Fibroblast of pulmonary artery (primary cell): ENCODE measurements at places on chromosomes 2 and 18.

GRCh38 chr18:35091841-35092240, 50.6 kb downstream of the MAPRE2 start:
- DNase-seq: peak; percentile 51

DNA sequence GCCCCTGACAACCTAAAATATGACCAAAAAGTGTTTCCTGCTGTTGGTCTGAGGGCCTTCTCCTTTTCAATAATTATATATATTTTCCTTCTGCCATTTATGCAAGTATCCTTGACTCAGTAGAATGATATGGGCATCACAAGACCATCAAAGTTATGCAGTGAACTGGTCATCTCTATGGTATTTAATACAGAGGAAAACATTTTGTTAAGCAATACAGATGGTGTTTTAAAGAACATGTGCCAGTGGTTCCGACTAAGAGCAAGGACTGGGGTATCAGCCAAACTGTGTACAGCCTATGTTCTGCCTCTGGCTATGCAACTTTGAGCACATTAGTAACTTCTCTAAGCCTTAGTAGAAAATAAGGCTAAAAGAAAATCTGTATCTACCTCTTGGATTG, 179.0 kb downstream of the TRABD2A start:
- DNase-seq: peak; percentile 53

DNA sequence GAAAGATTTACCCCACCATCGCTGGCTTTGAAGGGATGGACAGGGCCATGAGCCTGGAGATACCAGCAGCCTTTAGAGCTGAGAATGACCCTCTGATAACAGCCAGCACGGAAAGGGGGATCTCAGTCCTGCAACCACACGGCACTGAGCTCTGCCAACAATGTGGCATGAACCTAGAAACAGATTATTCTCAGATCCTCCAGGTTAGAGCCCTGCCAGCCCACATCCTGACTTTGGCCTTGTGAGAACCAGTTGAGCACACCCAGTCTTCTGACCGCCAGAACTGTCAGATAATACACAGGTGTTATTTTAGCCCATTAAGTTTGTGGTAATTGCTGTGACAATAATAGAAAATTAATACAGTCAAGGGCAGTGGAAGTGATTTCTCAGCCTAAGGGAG, 9.4 kb upstream of the GNLY start:
- DNase-seq: no peak

DNA sequence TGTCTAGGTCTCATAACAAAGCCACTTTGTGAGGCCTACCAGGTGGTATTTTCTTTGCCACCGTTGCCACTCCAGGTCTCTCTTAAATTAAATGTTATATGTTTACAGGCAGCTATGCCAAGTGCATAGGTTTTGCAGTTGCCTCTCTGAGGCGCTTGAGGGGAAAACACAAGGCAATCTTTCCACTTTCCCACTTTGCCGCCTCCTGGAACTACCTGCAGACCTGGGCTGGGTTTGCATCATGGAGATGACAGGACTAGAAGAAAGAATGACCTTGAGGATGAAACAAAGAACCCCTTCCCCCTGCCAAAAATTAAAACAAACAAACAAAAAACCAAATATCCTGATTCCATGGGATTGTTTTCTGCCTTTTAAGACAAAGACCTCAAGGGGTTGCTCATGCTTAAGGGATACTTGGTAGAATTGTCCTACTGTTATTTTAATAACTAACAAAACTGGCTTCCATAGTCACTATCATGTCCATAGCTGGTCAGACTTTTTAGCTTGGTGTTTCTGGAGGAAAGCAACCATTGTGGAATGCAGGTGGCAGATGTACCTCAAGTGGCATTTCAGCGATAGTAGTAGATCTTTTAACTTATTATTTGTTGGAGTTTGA, 159.9 kb downstream of the PRPF40A start:
- DNase-seq: no peak

DNA sequence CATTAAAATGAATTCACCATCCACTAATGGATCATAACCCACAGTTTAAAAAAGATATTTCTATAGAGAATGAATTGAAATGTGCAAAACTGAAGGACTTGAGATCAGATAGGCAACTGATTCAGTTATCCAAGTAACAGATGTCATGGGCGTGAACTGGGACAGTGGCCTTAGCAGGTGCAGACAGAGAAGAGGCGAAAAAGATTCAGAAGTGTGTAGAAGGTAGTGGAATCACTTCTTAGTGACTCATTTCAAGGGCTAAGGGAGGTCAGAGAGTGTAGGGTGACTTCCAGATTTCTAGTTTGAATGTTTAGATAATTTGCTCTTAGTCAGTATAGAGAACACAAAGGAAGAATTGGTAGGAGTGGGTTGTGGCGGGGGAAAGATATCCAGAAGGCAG, 79.7 kb downstream of the EHBP1 start:
- no peak for DNase-seq

DNA sequence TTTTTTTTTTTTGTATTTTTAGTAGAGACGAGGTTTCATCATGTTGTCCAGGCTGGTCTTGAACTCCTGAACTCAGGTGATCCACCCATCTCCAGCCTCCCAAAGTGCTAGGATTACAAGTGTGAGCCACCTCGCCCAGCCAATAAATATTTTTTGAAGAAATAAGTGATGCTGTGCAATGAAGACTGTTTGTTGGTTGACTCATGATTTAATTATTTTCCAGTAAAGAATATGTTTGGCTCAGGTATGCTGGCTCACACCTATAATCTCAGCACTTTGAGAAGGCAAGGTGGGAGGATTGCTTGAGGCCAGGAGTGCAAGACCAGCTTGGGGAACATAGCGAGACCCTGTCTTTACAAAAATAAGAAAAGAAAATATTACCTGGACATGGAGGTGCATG, 41.8 kb upstream of the LPIN2 start:
- no peak for DNase-seq

GRCh38 chr2:214730248-214730647, 79.2 kb downstream of the BARD1 start:
- DNase-seq: peak; percentile 66

DNA sequence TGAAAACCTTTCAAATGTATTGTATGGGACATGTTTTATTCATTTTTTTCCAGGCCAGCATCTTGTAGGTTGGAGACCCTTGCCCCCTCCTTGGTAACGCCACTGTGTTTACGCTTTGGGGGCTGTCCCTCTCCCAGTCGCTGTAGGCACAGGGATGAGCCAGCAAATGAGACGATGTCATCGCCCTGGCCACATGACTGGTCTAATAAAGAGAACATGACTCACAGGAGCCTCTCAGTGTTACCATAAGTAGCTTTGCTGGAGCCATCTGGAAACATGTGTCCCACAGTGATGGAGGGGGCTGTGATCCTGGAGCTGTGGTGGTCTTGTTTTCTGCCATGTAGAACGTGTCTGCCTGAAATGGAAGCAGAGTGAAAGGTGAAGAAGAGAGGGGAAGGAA, 78.9 kb downstream of the CD8B2 start:
- no peak for DNase-seq

DNA sequence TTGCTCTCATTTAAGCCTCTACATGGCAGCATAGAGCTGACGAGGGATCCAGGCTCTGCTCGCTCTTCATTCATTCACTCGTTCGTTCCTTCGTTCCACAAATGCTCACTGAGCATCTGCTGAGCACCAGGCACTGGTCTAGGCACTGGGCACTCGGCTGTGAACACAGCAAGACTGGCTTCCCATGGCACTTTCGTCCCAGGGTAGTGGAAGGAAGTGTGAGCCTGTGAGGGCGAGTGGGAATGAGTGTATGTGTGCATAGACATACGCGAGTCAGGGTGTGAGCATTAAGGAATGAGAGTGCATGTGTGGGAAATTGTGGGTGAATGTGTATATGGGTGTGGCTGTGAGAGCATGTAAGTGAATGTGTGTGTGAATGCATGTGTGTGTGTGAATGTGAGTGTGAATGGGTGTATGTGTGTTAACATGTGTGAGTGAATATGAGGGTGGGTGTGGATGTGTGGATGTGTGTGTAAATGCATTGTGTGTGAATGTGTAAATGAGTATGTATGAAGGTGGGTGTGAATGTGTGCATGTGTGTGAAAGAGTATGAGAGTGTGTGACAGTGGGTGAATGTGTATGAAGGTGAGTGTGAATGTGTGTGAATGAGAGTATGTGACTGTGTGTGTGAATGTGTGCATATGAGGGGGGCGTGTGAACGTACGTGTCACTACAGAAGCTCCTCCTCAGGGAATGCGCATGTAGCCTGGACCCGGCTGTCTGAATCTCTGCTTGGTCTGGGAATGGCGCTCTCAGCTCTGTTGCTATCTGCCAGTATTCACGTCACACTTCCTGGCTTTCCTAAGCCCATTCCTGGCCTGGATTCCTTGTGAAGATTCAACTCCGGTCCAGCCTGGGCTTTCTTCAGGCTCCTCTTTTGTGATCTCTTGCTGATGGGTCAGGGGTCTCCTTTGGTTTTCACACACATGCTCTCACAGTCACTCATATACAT, 28.8 kb downstream of the SNORC start:
- DNase-seq: peak; percentile 97

- DNase-seq: peak; percentile 57
Measured at GRCh38 chr2:71880846-71881610, 266.6 kb downstream of the CYP26B1 start.

- no peak for DNase-seq
Measured at GRCh38 chr18:47873625-47874024, 56.8 kb downstream of the SMAD2 start.

- peak; percentile 6 for DNase-seq
Measured at GRCh38 chr2:125516496-125517109, 1139.4 kb upstream of the GYPC start.

GRCh38 chr2:53235836-53236582, 531.6 kb upstream of the CHAC2 start:
- no peak for DNase-seq

GRCh38 chr2:164746713-164747112, 94.9 kb downstream of the COBLL1 start:
- no peak for DNase-seq

DNA sequence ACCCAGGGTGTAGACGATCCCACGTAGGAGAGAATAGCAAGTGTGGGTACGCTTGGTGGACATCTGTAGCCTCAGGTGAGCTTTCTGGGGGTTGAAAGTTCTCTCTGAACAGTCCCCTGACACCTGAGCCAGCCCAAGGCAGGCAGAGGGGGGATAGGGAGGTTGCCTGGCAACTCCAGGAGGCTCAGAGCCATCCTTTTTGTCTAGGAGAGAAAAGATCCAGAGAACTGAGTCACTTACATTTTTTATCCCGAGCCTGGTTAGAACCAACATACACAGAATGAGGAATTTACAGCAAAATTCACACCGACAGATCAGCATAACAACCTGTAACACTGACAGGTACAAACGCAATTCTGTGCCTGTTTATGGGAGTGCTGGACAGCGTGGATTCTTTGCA, 113.2 kb downstream of the SH3BP4 start:
- DNase-seq: no peak

DNA sequence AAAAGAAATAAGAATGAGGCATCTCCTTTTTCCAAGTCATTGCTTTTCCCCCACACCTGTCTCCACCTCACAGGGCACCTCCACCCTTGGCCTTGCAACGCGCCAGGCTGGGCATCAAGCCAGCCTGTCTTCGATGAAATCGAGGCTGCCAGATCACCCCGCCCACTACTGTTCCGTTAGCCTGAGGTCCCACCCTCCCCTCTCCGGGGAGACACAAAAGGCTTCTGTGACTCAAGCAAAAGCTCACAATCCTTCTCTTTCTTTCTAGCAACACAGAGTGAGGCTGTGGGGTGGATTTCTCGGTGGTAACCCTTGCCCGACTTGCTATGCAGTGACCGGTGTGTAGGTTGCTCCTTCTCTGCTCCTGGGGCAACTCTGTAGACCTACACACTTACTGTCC, 9.9 kb downstream of the TNP1 start:
- DNase-seq: peak; percentile 2

- no peak for DNase-seq
Measured at GRCh38 chr2:241036964-241037421, 38.6 kb downstream of the SNED1 start.

GRCh38 chr2:151287513-151288250, 1.8 kb downstream of the NMI start:
- DNase-seq: no peak

- peak; percentile 1 for DNase-seq
Measured at GRCh38 chr18:27411911-27412310, 226.8 kb upstream of the CHST9 start.

DNA sequence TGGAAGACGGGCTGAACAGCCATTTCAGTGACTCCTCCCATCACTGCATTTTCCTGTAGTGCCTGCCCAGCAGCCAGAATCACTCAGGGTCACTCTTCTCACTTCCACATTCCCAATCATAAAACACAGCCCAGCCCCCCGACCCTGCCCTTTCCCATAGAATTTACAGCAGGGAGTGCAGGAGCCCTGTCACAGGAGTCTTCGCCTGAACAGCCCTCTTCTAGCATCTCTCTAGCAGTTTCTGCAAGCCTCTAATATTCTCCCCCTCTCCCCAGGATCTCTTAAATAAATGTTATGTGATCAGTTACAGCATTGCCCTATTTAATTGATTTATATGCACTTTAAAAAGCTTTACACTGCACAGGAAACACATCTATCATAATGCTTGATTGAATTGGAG, 42.9 kb upstream of the KLHL29 start:
- no peak for DNase-seq

DNA sequence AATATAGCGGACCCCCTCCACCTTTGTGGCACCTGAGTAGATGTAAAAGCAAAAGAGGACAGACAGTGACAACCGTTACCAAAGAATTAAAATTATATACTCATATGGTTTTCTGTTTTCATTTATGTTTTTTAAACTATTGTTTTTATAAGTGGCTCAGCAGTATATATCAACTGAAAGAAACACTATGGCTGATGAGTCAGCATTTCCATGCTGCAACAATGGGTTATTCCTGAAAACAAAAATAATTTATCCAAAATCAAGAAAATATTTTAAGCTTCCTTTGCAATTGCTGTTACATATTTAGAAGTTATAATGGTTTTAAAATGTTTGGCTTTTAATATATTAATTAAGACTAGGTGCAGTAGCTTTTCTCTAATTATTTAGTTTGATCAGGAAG, 17.7 kb downstream of the MRPS9 start:
- DNase-seq: peak; percentile 63

DNA sequence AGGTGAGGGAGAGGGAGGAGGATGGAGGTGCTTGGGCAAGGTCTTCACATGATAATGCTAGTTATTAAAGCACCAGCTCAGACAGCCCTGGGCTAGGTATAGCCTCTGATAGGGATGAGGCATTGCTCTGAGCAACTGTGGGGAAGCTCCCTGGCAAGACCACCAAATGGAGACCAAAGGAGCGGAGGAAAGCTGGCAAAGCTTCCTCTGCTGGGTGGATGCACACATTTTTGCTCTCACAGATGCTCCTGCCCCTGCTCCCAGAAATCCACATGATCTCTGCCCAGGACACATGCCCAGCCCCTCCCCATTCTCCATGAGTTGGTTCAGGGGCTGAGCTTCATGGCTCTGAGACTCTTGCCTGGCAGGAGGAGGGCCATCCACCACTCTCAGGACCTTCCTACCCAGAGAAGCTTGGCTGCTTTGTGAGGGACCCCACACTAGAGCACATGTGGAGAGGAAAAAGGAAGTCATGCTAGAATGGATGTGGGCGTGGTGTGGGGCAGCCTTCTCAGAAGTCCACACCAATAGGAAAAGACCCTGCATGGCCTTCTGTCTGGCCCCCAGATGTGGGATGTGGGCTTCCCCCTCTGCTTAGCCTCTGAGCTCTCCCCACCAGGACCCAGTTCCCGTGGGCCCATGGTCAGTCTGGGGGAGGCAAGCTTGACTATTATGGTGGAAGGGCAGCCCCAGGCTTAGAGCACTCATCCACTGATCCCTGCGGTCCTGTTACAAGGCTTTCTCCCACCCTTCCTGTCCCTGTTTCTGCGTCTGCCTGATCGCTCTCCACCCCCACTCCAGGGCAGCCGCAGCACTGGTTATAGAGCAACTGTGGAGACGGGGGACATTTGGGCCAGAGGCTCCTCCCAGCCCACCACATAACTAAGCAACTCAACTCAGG, 10.5 kb upstream of the CYP26B1 start:
- no peak for DNase-seq

- DNase-seq: no peak
Measured at GRCh38 chr2:241072553-241073165, 29.4 kb downstream of the MTERF4 start.
